ENCODE measurements at places on chromosomes 2 and 18. TPM values are rescaled to one million over a fixed set of nuclear protein-coding genes. Genes with fewer than 3 reads are reported as not detected.

GRCh38 chr2:152336854-152337510 lies 2.0 kb downstream of the FMNL2 start:
- peak; percentile 58 for DNase-seq
- peak overlapping the region; percentile 85 for H3K4me3 ChIP-seq
- H3K27ac ChIP-seq, result peak overlapping the region; percentile 63
- no peaks in the 10 kb centered on the region for H3K36me3 ChIP-seq

- no peak overlapping the region for H3K27ac ChIP-seq
- H3K4me3 ChIP-seq, result no peak overlapping the region
- no peak for DNase-seq
- peaks cover 9% of the 10 kb centered on the region for H3K4me1 ChIP-seq
- H3K27me3 ChIP-seq, result no peaks in the 10 kb centered on the region
- H3K36me3 ChIP-seq, result no peaks in the 10 kb centered on the region
Measured at GRCh38 chr2:237892478-237892877, 33.1 kb downstream of the RAMP1 start.

GRCh38 chr2:205995260-205995659 lies 90.7 kb downstream of the INO80D start:
- H3K36me3 ChIP-seq, result peaks cover 13% of the 10 kb centered on the region
- no peak overlapping the region for H3K4me3 ChIP-seq
- H3K27ac ChIP-seq, result no peak overlapping the region
- no peaks in the 10 kb centered on the region for H3K27me3 ChIP-seq
- H3K4me1 ChIP-seq, result no peaks in the 10 kb centered on the region

- peaks cover 32% of the 10 kb centered on the region for H3K4me1 ChIP-seq
- no peak overlapping the region for H3K27ac ChIP-seq
- H3K27me3 ChIP-seq, result no peaks in the 10 kb centered on the region
- no peak for DNase-seq
- no peak overlapping the region for H3K4me3 ChIP-seq
Measured at GRCh38 chr2:179274749-179275148, 10.1 kb upstream of the SESTD1 start.

The LRATD1 gene
- total RNA-seq, result 1.2 TPM

DNA sequence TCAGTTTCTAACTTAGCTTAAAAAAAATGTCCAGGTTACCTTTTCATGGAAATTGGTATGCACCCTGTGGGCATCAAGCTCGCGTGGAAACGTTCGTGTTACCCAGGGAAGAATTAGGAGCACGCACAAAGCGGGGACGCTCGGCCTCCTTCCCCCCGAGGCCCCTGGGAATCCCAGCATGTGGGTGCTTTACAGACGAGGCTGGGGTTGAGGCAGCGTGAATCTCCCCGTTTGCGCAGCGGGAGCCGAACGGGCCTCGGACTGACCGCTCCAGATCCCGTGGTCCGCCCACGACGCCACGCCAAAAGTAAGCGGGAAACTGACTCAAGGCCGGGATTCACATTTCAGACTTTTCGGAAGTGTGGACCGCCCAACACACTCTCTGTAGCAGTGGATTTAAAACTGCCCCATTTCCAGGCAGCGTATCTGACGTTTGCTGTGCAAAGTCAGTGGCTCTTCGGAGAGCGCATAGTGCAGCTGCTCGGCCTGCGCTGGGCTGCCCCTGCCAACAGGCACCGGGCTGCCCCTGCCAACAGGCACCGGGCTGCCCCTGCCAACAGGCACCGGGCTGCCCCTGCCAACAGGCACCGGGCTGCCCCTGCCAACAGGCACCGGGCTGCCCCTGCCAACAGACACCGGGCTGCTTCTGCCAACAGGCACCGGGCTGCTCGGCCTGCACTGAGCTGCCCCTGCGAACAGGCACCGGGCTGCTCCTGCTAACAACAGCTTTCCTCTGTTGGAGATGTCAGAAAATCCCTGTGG lies 49.7 kb downstream of the SH3YL1 start:
- peak; percentile 8 for DNase-seq
- H3K4me3 ChIP-seq, result no peak overlapping the region
- H3K4me1 ChIP-seq, result no peaks in the 10 kb centered on the region
- no peaks in the 10 kb centered on the region for H3K27me3 ChIP-seq

The UGT1A5 gene
- not detected for total RNA-seq

The SPDYA gene
- not detected for total RNA-seq

- peaks cover 9% of the 10 kb centered on the region for H3K4me1 ChIP-seq
- no peak overlapping the region for H3K4me3 ChIP-seq
- H3K36me3 ChIP-seq, result no peaks in the 10 kb centered on the region
- H3K27me3 ChIP-seq, result no peaks in the 10 kb centered on the region
Measured at GRCh38 chr18:22223254-22223964, 54.0 kb downstream of the GATA6 start.

The PHOSPHO2 gene
- 2.4 TPM for total RNA-seq

The GAREM1 gene
- 1.2 TPM for total RNA-seq

The VWA3B gene
- not detected for total RNA-seq

The LRP2 gene
- not detected for total RNA-seq

DNA sequence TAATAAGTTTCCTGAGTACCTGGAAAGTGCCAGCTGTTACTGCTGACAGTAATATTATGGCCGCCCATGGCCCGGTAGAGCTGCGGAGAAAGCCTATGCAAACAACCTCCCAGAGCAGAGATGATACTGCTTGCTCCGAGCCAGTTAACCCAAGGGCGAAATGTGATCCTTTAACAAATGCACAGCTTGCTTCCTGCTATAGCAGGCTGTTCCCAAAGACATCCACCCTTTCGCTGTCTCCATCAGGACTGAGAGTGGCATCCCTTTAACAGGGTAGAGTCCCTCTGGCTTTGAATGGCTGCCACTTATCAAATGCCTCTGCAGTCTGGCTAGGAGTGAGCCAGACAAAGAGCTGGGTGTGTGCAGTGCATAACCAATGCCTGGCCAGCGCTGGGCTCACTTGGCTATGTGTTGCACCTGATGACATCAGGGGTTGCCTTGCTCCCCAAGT lies 69.7 kb upstream of the DAPL1 start:
- no peak overlapping the region for H3K4me3 ChIP-seq
- H3K27ac ChIP-seq, result no peak overlapping the region
- H3K36me3 ChIP-seq, result no peaks in the 10 kb centered on the region

- no peaks in the 10 kb centered on the region for H3K27me3 ChIP-seq
- no peak overlapping the region for H3K27ac ChIP-seq
- H3K4me1 ChIP-seq, result no peaks in the 10 kb centered on the region
- peak; percentile 33 for DNase-seq
- H3K36me3 ChIP-seq, result no peaks in the 10 kb centered on the region
Measured at GRCh38 chr18:46134920-46135675, 30.9 kb downstream of the HAUS1 start.

DNA sequence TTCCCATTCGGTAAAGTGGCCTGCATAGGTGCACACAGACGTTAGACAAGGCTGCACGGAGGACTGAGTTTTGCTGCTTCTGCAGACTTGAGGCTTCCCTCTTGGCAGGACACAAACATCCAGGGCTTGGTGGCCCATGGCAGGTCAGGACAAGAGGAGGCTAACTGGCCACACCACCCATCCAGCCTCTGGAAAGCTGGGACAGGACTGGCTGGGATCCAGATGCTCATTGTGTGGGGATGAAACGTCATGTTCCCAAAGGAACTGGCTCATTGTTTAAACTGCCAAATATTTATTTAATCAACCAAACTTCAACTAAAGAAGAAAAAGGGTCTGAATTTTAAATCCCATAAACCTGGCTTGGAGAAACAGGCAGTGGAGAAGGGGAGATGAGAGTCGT lies 239.1 kb upstream of the EPAS1 start:
- H3K4me1 ChIP-seq, result peaks cover 2% of the 10 kb centered on the region
- no peaks in the 10 kb centered on the region for H3K36me3 ChIP-seq
- no peak overlapping the region for H3K27ac ChIP-seq

- H3K27ac ChIP-seq, result no peak overlapping the region
- H3K4me3 ChIP-seq, result no peak overlapping the region
- no peaks in the 10 kb centered on the region for H3K36me3 ChIP-seq
- peaks cover 9% of the 10 kb centered on the region for H3K4me1 ChIP-seq
- DNase-seq, result no peak
Measured at GRCh38 chr2:138428710-138429440, 72.7 kb upstream of the SPOPL start.

- H3K27me3 ChIP-seq, result no peaks in the 10 kb centered on the region
- peak overlapping the region; percentile 63 for H3K27ac ChIP-seq
- H3K4me1 ChIP-seq, result peaks cover 16% of the 10 kb centered on the region
- H3K36me3 ChIP-seq, result no peaks in the 10 kb centered on the region
- H3K4me3 ChIP-seq, result peak overlapping the region; percentile 87
- DNase-seq, result peak; percentile 31
Measured at GRCh38 chr18:36295880-36296301, 1.6 kb upstream of the FHOD3 start.

The EML4 gene
- 21.8 TPM for total RNA-seq

The DSC2 gene
- total RNA-seq, result not detected

The CHMP3 gene
- 71.5 TPM for total RNA-seq

- no peak overlapping the region for H3K4me3 ChIP-seq
- no peak for DNase-seq
- no peak overlapping the region for H3K27ac ChIP-seq
- H3K27me3 ChIP-seq, result no peaks in the 10 kb centered on the region
- no peaks in the 10 kb centered on the region for H3K36me3 ChIP-seq
Measured at GRCh38 chr2:164009756-164010337, 274.0 kb upstream of the FIGN start.

- DNase-seq, result peak; percentile 29
- H3K27ac ChIP-seq, result no peak overlapping the region
- peak overlapping the region; percentile 79 for H3K4me3 ChIP-seq
- H3K27me3 ChIP-seq, result no peaks in the 10 kb centered on the region
Measured at GRCh38 chr2:218009765-218010139, 7.0 kb upstream of the TNS1 start.

DNA sequence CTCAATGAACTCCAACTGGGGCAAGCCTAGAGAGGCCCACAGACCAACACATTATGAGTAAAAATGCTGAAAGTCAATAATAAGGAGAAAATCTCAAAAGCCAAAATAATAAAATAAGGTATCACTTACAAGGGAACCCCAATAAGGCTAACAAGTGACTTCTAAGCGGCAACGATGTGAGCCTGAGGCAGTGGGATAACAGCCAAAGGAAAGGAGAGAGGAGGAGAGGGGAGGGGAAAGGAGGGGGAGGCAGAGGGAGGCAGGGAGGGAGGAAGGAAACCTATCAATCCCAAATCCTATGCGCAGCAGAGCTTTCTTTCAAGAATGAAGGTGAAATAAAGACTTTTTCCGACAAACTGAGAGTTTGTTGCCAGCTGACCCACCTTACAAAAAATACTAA lies 6.0 kb upstream of the NFATC1 start:
- no peak for DNase-seq
- peaks cover 12% of the 10 kb centered on the region for H3K27me3 ChIP-seq
- no peak overlapping the region for H3K27ac ChIP-seq

The APOB gene
- not detected for total RNA-seq

DNA sequence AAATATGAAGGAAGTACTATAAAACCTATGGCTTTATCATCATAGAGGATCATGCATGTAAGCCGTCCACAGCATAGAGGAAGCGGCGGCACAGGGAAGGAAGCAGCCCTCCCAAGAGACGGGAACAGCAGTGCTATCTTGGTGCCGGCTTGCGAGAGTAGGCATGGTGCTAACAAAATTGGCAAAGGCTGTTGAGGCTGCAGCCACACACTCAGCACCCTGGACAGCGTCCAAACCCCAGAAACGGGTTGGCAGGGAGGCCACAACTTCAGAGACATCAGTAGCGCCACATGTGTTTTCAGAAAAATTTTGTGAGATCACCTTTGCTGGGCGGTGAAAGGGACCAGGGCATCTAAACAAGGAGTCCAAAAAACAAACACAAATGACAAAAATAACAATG lies 37.7 kb downstream of the NETO1 start:
- H3K27ac ChIP-seq, result no peak overlapping the region
- H3K27me3 ChIP-seq, result no peaks in the 10 kb centered on the region
- H3K4me1 ChIP-seq, result no peaks in the 10 kb centered on the region
- H3K4me3 ChIP-seq, result no peak overlapping the region
- DNase-seq, result peak; percentile 3

- no peaks in the 10 kb centered on the region for H3K4me1 ChIP-seq
- H3K27ac ChIP-seq, result no peak overlapping the region
- H3K36me3 ChIP-seq, result no peaks in the 10 kb centered on the region
- no peaks in the 10 kb centered on the region for H3K27me3 ChIP-seq
- H3K4me3 ChIP-seq, result no peak overlapping the region
Measured at GRCh38 chr2:113167115-113167932, 6.4 kb upstream of the PSD4 start.

Measured in GM23248 (cell line).